ENCODE measurements at places on chromosomes 3 and 15.

DNA sequence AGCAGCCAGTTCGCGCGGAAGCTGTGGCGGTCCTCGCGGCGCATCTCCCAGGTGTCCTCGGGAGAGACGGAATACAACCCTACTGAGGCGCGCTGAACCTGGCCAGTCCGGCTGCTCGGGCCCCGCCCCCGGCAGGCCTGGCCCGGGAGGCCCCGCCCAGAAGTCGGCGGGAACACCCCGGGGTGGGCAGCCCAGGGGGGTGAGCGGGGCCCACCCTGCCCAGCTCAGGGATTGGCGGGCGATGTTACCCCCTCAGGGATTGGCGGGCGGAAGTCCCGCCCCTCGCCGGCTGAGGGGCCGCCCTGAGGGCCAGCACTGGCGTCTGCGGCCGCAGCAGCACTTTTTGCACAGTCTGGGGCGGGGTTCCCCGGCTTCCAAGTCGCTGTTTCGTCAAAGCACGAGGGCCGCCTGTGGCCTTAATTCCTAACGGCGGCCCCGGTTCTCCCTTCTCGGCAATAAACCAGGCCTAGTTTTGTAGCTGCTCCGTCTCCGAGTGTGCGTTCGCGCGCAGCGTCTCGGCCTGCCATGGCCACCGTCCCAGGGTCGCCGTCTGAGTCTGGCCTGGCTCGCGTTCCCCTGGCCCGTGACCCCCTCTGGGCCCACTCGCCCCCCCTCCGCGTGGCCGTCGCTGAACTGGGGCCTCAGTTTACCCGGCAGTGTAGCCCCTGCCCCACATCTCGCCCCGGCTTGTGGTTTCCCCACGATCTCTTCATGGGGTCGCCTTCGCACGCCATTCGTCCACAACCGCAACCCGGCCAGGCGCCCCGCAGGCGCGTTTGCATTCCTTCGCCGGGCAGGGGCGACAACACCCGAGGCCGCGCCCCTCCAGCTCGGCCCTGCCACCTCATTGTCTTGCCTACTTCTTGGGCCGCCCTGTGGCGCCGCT, 30.0 kb downstream of the NBEAL2 start:
- peak; percentile 98 for DNase-seq

DNA sequence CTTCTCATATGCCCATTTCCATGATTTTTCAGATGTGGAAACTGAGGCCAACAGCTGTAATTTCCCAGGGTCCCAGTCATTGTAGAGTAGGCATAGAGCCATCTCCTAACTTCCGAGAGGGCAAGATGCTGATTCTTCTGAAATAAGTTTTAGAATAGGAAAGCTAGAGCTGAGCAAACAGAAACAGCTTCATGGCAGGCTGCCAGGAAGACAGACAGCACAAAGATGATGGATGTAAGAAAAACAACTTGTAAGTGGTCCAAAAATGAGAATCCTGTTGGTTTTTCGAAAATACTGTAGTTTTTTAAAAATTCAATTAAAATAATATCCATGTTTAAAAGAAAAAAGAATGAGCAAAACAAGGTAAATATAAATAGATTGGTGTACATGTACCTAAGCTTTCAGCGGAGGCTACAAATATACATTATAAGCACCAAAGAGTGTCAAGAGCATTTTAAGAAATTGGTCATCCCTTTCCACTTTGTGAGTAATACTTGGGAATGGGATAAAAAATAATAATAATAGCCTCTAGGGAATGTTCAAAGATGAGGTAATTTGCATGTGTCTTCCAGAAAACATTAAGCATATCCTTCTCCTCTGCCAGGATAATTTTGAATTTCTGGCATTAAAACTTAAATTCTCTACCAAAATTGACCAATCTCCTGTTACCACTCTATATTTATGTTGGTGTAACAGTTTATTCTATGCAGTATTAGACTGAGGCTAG, 406.6 kb downstream of the MECOM start:
- no peak for DNase-seq

GRCh38 chr15:90481023-90481422, 48.7 kb upstream of the CRTC3 start:
- DNase-seq = no peak

DNA sequence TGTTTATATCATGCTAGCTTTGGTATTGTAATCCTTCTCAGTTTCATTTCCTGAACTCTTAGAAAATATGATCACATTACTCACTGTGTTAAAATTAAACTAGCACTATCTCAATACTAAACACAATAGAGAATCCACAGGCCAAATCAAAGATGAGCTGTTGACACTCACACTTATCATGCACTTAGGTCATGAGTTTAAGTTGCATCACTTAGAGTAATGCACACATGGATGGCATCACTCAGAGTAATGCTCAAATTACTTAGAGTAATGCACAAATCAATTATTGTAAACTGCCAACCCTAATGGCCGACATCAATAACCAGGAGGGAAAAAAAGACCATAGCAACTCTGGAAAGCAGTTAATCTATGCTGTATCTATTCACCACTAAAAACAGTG, 40.0 kb upstream of the MCF2L2 start:
- DNase-seq = no peak

DNA sequence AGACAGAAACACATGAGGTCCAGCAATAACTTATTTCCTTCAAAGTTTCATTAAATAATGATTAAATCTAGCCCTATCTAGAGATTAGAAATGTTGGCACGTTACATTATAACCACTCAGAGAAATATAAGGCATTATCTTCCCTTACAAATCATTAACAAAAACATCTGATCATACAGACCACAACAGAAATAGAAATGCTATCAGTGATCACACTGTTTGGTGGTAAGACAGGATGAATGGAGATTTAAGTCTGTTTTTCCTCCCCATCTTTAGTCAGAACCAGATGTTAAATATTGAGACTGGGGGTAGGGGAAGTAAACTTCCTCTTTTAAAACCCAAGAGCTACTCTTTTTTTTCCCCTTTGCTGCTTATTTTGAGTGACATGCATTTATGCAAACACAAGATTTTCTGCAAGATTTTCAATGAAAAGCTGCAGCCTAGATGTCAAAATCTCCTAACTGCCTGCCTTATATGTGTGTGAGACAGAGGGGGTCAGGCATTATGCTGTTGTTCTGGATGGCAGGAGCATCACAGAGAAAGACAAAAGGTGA, 70.4 kb downstream of the CBLB start:
- DNase-seq = peak; percentile 49

DNA sequence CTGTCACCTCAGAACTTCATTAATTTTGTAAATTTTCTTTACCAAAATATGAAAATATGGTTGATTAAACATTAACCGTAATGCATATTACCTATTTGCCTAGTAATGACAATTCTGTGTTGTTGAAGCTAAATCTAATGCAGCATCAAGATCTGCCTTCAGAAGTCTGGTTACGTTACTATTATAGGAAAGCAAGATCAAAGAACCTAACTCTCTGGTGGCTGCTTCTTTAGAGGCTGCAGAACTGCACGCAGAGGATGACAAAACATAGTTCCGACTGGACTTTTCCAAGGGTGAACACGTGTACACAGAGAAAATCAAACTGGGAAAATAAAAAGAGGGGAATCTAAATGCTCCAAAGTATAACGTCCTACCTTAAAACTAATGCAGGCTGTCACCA, 20.5 kb downstream of the CD47 start:
- no peak for DNase-seq

DNA sequence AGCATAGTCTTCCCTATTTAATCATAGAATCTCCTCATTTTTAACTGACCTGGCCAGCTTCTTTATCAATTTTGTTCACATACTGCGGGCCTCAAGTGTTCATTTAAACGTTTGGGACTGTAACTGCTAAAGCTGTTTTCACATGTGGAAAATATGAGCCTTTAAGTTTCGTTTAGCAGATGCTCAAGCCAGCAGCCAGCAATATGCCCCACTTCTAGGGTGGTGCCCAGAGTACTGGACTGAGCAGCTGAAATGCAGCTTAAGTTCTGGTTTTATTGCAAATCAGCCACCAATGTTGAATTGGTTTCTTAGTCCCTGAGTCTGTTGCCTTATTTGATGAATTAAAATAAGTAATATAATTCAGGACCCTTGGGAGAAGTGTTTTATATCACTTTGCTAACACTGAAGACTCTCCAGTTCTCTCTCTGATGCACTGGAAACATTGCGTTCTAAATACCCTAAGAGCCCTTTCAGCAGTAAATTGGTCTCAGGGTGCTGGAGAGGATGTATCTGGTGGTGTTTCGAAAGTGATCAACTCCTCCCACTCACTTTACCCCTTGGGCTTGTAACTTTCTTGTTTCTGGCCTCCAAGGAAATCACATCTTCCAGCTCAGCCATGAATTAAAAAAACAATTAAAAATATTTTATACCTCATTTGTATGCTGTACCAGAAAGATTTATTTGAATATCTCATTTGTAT, 61.7 kb downstream of the B3GALNT1 start:
- DNase-seq = peak; percentile 40

GRCh38 chr15:60535265-60535664, 56.3 kb upstream of the ICE2 start:
- no peak for DNase-seq

- no peak for DNase-seq
Observed at GRCh38 chr3:124791142-124791541, 60.9 kb downstream of the UMPS start.

GRCh38 chr3:52149726-52150125, 4.5 kb downstream of the POC1A start:
- DNase-seq = no peak

GRCh38 chr3:183265157-183265642, 12.1 kb downstream of the B3GNT5 start:
- no peak for DNase-seq

- DNase-seq = no peak
Observed at GRCh38 chr3:26621176-26621575, 1.4 kb upstream of the LRRC3B start.

GRCh38 chr3:82891028-82891427, 1129.6 kb upstream of the GBE1 start:
- DNase-seq = no peak

- DNase-seq = no peak
Observed at GRCh38 chr15:101039461-101039860, 120.3 kb downstream of the LRRK1 start.

DNA sequence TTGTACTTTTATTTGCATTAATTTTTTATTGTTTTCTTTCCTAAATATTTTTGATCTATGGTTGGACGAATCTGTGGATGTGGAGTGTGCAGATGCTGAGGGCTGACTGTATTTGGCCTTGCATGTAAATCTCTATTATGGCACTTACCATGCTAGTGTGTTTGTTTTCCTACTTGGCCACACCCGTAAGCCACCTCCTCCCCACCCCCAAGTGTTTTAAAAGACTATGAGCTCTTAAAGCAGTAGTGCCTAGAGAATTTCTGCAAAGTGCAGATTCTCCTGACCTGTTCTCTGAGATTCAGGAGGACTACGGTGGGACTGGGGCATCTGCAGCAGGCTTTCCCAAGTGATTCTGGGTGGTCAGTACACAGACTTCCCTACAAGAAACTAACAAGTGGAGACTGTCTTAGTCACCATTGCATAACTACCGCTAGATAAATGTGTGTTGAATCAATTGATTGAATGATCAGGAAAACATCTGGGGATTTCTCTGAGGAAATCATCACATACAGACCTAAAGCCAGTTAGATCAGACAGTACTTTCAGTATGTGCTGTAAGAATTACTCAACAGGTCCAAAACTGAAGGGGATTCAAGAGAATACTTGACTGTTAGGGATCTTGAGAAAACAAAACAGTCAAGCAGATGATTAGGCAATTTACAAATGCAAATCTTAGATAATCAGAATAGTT, 6.2 kb upstream of the TIPARP start:
- no peak for DNase-seq

GRCh38 chr15:70569091-70569713, 194.2 kb downstream of the UACA start:
- no peak for DNase-seq

DNA sequence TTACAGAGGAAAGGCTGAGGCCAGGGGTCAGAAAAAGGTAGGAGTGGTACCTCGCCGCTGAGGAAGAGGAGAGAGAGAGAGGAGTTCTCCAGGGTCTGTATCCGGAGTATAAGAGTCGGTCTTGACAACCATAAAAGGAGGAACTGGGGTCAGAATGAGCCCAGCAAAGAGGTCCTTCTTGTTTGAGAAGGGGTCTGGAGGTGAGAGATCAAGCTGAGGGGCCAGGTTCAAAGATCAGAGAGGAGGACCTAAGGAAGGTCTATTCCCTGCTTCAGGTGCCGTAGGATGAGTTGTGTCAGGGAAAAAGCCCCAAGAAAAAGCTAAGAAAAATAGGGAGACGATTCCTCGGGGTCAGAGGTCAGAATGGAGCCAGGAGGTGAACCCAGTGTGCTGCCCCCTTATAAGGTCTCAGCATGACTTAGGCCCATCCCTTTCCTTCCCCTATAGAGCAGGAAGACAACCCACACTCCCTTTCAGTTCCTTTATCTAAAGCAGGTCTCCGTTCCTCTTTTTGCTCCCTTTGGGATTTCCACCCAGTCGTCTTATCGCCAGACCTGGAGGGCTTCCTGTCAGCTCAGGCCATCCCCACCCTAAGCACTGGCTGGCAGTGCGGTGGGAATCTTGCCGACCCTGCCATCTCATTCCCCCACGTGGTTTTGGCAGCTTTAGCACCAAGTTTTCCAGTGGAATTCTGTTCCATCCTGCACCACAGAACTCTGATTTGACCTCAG, 651 bp downstream of the MTMR14 start:
- DNase-seq = peak; percentile 72

DNA sequence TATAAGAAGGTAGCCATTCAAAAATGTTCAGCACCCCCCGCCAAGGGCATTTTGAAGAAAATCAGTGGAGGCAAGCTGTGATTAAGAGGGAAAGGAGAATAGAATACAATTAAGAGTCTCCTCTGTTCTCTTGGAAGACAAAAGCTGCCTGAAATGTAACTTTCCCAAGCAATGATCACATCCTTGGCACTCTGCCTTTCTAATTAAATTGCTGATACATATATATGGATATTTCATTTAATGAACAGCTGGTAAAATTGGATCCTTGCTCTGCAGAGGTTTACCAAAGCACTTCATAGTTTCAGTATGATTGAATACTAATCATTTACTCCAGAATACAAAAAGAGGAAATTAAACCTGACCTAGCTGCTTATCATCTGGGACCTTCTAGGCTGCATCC, 10.4 kb downstream of the COL6A6 start:
- DNase-seq = no peak

DNA sequence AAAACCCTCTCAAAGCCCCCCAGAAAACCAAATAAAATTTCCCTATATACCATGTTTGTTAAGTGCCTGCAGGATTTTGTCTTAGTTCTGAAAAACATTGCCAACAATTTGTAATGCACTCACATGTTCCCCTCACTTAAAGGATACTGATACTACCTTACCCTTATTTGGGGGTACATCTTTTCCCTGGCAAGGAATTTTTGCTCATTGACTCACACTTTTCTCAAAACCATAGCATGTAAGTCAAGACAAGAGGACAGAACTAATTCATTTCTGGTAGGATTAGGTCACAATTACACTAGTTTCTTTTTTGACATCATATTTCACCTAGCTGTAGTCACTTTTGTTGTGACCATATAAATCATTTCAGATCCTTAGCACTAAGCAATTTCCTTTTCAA, 222.2 kb downstream of the THRB start:
- DNase-seq = no peak

DNA sequence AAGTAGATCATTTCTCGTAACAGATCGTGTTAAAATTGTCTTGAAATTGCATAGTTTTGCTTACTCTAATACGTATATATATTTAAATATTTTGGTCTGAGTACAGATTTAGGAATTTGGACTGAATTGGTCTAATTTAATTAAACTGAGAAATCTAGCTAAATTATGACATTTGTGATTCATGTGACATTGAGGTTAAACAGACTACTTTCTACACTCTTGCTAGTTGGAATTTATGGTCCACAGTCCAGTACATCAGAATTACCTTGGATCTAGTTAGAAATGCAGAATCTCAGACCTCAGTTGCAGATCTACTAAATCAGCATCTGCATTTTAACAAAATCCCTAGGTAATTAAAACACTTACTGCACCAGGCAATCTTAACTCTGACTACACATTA, 609.7 kb upstream of the GOLIM4 start:
- DNase-seq = no peak
